ENCODE measurements at places on chromosomes 2 and 18.
A peak's percentile ranks its signal among the peaks of the same experiment; 100 is the strongest.

DNA sequence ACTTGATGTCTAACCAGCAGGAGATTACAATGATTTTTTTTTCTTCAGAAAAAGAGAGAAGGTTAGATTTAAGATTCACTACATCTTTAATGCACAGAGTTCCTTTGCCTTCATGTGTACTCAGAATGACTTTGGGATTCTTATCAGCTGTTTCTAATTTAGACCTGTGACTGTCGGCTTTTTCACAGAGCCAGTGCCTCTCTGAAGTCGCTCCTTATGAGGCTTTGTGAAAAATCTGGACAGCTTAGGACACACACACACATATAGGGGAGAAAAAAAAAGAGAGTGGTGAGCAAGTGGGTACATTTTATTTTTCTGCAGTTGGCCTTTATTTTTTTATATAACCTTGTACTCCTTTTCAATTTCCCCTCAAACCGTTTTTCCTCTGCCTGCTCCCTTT lies 893.1 kb upstream of the CELF4 start:
- no peak for DNase-seq

DNA sequence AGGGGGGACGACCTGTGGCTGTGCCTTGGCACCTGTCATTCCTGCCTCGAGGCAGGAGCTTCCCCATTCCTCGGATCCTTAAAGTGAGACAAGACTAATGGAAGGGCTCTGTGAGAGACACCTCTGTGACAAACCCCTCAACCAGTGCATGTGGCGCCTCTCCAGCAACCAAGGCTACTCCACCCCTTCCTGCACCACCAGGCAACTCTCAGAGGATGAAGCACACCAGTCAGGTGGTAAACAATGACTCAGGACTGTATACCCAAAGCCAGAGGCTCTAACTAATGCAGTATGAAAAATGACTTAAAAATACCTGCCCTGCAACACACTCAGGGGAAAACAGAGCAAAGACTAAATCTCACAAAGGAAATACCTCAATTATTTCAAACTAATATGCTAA lies 136.9 kb downstream of the UXS1 start:
- no peak for DNase-seq

DNA sequence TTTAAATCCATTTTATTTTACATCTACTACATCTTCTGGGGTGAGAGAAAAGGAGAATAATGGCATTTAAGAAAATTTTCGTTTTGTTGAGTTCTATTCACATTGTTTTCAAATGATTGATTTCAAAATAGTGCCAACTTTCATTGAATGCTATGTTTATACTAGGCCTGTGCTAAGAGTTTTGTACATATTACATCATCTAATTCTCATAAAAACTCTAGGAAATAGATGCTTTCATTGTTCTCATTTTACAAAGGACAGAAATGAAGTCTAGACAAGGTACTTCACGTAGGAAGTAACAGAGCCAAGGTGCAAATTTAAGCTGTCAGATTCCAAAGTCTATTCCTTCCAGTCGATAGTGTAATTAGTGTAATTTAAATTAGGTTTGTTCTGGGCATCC lies 402.8 kb upstream of the UBE2E3 start:
- DNase-seq, result no peak

DNA sequence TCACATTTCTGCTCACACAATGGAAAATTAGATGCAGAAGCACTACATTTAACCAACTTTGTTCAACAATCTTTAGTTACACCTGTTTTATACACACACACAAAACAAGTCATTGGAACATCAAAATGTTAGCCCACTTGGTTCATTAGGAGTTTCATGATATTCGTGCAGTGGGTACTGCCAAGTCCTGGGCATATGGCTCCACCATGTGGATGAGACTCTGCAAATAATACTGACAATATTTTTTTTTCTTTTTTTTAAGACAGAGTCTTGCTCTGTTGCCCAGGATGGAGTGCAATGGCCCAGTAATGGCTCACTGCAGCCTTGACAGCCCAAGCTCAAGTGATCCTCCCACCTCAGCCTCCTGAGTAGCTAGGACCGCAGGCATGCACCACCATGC lies 34.5 kb upstream of the GRB14 start:
- DNase-seq, result no peak

DNA sequence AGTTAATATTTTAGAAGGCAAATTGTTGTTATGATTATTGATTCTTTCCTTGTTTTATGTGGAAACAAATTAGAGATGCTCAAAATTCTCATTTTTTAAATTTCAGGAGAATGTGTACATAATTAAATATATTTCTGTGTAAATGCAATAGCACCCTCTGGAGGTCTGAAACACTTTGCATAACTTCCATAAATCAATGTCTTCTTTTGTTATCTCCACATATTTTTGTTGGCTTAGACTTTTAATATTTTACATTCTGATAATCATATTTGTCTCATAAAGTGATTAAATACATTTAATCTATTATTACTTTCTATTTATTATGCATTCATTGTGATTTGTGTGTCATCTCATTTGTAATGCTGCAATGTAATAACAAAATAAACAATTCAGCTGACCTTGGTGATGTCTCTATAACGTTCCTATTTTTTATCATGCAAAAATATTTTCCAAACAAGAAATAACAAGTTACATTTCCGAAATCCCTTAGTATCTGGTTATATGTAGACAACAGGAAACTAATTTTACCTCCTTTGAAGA lies 201.8 kb upstream of the GALNT5 start:
- peak; percentile 29 for DNase-seq

Data from NCI-H526 (cell line).